ENCODE measurements at places on chromosomes 7 and 10. TPM values are rescaled to one million over a fixed set of nuclear protein-coding genes. Genes with fewer than 3 reads are reported as not detected.

GRCh38 chr10:7007600-7008190, 403.1 kb downstream of the SFMBT2 start:
- no peak for DNase-seq

DNA sequence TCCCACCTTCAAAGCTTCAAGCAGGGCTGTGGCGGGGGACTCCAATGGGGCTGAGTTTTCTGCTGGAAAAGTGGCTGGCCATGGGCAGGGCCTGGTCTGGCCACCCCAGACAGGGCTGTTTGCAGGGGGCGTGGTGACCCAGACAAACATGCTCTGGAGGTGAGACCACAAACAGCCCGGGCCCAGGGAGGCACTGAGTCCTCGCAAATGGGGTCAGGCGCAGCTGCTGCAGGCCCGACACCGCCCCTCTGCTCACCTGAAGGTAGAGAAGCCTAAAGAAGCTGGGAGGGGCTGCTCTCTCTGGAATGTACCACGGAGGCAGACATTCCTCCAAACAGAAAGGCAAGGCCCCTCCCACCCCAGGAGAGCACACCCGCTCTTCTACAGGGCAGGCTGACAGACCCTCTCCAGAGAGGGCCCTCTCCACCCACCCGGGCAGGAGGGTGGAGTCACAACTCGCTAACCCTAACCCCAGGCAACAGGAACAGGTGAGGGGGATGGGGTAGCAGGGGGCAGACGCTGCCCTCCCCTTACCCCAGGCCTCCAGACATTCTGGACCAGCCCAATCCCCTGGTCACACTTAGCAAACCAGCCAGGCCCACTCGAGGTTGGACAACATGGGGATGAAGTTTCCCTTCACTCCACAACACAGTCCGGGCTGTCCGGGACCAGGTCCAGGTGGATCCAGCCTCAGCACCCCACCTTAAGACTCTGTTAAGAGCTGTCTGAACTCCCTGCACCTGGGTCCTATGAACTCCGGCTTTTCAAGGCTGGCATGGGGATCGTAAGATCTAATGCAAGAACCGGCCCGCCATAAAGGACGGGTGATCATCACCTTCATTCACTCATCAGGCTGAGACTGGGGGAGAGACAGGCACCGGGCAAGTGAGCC, 32.3 kb downstream of the OAT start:
- DNase-seq = peak; percentile 49

ELN gene
- 999 TPM for total RNA-seq

GRCh38 chr7:66602159-66602558, 26.5 kb upstream of the KCTD7 start:
- DNase-seq = no peak

DNA sequence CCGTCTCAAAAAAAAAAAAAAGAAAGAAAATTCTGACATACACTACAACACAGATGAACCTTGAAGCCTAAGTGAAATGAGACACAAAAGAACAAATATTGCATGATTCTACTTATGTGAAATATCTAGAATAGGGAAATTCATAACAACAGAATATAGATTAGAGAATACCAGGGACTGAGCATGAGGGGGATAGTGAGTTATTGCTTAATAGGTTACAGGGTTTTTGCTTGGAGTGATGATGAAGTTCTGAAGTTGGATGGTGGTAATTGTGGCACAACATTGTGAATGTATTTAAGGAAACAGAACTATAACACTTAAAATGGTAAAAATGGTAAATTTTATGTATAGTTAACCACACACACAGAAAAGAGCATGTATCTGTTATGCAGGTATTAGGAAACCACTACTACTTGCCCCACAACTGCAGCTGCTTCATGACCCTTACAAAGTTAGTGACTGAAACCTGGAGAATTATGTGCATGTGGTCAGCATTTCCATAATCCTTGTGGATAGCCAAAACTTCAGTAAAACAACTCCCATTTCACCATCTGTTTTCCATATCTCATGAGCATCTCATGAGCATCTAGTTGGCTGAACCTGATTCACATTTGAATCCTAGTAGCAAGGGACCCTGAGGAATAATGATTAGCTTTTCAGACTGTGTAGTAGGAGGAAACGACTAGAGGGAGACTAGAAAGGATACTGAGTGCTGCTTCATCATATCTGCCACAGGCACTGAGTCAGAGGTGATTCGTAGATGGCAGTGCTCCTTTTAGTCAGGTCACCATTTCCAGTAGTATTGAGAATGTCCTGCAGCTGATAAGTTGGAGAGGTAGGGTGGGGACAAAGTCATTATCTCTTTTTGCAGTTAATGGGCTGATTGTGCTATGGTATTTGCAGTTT, 26.3 kb downstream of the SAMD8 start:
- no peak for DNase-seq

NPSR1 gene
- total RNA-seq = not detected

DNA sequence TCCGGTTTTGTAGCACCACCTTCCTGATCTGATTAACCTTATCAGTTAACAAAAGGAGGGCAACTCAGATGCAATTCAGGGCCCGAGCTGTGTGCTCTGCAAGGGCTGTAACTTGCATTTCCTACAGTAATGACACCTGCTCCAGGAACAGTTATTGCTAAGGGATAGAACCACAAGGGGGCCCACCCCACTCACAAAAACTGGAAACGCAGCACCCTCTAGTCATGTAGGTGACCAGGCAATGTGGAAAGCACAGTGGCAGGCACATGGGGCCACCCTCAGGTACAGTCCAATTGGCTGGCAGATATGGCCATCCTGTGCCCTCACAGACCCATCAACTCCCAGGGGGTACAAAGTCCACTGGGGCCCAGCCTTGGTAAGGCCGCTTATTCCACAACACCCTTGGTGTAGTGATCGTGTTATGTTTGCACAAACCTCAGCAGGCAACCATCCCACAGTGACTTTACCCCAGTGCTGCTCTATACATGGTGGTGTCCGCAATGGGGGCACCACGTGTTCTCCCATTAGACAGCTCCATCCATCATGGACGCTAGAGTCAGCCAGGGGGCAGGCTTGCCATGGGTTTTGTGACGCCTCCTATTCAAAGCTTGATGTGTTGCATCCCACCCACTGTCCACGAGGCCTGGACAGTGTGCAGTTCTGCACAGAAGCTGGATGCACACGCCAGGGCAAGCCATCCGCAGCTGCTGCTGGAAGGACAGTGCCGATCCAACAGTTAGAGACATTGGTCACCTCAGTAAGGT, 9.4 kb downstream of the RNF133 start:
- no peak for DNase-seq

DNA sequence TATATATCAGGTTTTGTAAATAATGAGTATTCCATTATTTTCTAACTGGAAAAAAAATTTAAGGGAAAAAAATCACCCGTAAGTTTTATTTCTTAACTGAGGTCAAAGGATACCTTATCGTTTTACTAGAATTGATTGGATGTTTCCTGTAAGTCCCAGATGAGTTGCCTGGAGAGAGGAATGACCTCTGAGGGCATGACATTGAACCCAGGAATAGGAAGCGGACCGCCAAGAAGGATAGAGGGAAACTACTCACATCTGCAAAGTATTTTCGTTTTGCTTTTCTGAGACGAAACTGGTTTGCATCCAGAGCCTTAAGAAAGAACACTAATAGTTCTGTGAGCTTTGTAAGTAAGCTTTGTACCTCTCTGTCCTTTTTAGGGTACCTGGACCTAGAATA, 17.4 kb downstream of the RABGEF1 start:
- DNase-seq = no peak

GHRHR gene
- total RNA-seq = 1.2 TPM

- peak; percentile 8 for DNase-seq
These were observed 26.4 kb upstream of the CALN1 start for GRCh38 chr7:72438491-72438890.

DNA sequence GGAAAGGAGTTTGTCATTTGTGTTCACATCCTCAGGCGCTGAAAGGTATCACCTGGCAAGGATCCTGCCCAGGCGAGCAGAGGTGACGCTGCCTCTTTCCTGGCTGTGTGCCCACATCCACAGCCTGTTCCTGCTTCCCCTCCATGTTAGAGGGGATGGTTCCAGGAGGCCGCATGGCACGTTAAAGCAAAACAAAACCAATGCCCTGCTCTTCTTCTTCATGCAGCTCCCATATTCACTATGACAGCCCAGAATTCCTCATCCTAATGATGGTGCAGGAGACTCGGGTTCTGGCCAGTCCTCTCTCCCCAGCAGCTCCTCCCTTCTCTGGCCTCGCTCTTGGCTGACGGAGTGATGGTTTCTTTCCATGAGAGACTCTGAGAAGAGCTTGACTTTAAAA, 678.5 kb upstream of the ANKRD30A start:
- no peak for DNase-seq

GRCh38 chr7:43244784-43245183, 132.3 kb downstream of the HECW1 start:
- no peak for DNase-seq

GRCh38 chr10:77926566-77927401, at the start of gene DLG5:
Gene DLG5, minus strand, starts transcription at chr10:77926755. Its CDS starts 235 bp downstream, at chr10:77926520.
- peak; percentile 88 for DNase-seq

GRCh38 chr10:126350216-126350992, 37.9 kb downstream of the ADAM12 start:
- DNase-seq = no peak

DNA sequence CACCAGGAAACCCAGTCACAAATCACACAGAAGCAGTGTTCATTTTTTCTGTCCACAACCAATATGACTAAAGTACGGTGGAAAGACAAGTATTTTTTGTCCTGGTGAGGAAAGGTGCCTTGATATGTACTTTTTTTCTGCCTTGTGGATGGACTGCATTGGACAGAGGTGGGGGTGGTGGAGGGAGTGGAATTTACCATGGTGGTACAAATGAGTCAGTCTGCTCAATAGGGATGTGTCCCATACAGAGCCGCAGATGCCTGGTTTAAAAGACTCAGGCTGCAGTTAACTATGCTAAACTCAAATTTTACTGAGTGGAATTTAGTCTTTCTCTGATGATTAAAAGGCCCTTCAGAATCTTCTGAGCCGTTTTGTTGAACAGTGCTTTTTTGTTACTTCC, 674.5 kb upstream of the GALNT17 start:
- DNase-seq = no peak

PIP4K2A gene
- total RNA-seq = 64.6 TPM

- DNase-seq = no peak
These were observed 114.8 kb upstream of the DIP2C start for GRCh38 chr10:804191-804781.

DNA sequence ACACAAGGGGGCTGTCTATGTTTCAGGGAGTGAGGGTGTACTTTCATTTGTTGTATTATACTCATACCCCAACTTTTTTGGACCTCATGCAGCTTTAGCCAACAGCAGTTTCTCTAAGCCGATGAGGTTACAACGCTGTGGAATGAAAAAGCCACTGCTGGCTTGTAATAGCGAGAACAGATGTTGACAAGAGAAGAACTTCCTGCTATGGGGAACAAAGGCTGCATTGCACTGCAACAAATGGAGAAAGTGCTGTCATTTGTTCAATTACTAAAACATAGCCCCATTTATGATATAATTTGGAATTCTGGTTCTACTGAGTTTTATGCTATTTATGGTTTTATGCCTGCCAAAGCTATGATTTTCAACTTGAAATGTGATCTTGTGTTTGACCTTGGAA, 104.2 kb upstream of the TMEM72 start:
- no peak for DNase-seq

DNA sequence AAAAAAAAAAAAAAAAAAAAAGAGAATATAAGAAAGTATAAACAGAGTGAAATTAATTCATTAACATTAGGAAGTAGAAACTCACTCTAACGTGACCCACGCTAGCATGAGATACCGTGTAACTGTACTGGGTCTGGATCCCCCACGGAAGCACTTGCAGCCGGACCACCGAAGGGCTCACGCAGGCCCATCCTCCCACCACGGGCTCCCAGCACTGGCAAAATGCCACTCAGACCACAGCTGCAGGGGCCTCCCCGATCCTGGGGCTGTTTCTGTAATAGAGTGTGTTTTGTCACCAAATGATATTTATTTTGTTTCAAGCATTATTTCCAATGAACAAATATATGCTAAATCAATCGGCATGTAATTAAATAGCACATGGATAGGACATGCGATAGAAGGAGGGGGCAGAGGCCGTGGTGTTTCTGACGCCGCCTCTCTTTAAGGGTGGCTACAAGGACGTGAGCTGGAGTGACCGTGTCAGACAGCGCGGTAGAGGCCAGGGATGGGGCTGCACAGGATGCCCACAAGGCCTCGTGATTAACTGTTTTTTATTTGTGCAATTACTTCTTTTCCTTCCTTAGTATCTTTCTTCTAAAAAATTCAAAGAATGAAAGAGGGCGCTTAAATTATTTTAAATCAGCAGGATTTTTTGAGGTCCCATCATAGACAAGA, 568.5 kb downstream of the PTPRN2 start:
- peak; percentile 56 for DNase-seq

DNA sequence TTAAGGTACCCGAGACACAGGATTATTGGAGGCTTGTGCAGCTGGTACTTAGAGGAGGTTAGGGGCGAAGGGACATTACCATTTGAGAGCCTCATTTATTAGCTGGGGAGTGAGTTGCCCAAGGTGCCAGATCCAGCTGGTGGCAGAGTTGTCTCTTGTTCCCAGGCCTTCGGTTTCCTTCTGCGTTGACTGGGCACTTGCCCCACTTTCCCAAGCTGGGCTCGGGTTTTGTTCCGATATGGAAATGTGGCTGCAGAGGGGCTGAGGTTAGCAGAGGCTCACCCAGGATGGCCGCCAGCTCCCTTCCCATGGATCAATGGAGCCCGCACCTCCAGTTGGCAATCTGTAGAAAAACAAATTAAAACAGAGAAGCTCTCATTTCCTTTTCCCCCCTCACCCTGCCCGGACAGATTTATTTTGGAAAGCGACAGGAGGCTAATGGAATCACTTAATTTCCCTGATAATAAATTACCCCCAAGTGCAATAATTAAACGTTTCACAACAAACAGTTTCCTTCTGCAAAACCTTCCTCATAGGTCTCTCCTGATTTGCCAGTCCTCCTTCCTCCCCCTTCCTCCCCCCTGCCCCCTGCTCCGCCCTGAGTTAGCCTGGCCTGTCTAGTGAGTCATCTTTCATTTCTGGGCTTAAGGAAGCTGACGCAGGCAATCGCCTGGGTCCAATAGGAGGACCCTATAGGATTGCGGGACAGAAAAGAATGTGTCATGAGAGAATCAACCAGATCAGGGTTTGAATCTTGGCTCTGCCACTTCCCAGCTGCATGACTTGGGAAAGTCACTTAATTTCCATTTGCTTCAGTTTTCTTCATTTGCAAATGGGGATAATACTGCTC, 51.7 kb downstream of the ADRA2A start:
- DNase-seq = no peak

DNA sequence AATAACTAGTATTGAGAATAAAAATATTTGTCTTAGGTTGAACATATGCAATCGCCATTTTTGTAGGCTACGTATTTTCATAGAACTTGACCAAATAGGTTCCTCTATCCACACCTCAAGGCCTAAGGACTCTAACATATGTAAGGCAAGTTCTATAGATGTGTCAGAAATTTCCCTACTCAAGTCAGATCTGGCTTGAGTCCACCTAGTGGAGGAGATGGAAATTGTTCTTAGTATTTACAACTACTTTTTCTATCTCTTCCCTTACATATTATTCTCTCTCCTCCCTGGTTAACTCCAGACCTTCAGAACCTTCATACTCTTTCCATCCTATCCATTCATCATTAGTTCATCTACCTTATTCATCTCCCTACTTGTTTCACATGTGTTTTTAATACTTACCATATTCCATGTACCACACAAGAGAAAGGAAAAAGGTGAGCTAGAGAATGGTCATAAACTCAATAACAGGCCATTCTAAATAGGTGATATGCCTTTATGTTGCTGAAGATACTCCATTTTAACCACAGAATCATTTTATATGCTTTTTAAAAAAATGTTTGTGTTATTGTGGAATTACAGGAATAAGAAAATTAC, 174.5 kb upstream of the HDAC9 start:
- no peak for DNase-seq

Measured in posterior vena cava (tissue), 2 donors.